ENCODE measurements at places on chromosomes 2 and 18. TPM values are rescaled to one million over a fixed set of nuclear protein-coding genes. Genes with fewer than 3 reads are reported as not detected.

The CHRND gene
- total RNA-seq: not detected

The RAD51AP2 gene
- not detected for total RNA-seq

GRCh38 chr2:189876271-189876670 lies 92.0 kb downstream of the PMS1 start:
- no peak overlapping the region for H3K4me3 ChIP-seq
- H3K4me1 ChIP-seq: no peaks in the 10 kb centered on the region
- H3K36me3 ChIP-seq: peaks cover 42% of the 10 kb centered on the region
- no peak overlapping the region for H3K27ac ChIP-seq
- ATAC-seq: no peak

GRCh38 chr2:38598200-38598990 lies 4.3 kb downstream of the HNRNPLL start:
- no peak for ATAC-seq
- H3K4me3 ChIP-seq: peak overlapping the region; percentile 24
- H3K36me3 ChIP-seq: no peaks in the 10 kb centered on the region

DNA sequence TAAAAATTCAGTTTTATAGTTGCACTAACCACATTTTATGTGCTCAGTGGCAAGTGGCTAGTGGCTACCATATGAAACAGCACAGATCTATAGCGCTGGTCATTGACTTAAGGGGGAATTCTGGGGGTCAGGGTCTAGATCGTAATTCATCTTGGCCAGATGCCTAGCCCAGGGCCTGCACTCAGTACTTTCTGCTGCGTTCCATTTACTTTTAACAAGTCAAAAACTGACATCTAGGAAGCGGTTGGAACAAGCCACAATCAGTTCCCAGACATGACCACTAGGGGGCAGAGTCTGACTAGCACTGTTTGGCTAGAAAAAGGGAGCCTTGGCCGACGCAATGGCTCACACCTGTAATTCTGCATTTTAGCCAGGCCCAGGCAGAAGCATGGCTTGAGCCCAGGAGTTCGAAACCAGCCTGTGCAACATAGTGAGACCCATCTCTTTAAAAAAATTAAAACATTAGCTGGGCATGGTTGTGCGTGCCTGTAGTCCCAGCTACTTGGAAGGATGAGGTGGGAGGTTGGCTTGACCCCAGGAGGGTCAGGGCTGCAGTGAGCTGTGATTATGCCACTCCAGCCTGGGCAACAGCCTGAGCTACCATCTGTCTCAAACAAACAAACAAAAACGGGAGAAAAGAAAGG lies 9.0 kb upstream of the TMBIM1 start:
- H3K27ac ChIP-seq: no peak overlapping the region
- peak; percentile 86 for ATAC-seq
- no peaks in the 10 kb centered on the region for H3K36me3 ChIP-seq
- no peaks in the 10 kb centered on the region for H3K27me3 ChIP-seq
- no peak overlapping the region for H3K4me3 ChIP-seq
- H3K4me1 ChIP-seq: peaks cover 13% of the 10 kb centered on the region

DNA sequence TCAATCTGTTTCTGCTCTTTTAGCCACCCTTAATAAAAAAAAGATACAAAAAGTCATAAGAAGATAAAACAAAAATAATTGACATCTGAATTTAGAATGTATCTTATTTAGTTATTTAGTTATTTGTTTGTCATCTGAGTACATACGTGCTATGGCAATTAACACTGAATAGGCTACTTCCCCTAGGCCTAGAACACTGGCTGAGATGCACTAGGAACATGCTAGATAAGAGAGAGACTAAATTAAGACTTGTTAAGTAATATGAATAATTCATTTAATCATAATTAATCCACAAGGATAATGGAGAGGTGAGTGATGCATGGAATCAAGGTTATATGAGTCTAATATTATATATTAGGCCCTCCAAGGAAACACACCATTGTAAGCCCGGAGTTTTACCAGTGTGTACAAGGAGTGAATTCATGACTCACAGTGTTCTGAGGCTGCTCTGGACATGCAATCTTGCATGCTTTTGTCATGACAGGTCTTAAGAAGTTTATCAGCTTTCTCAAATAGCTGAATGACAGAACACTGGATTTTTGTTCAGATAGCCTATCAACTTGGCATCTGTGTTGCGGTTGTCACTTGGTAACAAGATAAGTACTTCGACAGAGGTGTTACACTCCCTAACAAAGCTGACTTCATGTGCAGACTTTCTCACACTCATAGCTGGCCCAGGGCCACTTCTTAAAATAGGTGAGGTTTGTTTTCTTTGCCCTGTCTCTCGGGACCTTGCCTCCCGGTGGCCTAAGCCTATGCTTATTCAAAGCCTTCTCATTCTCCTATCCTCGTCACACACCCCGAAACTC lies 5.0 kb upstream of the SERPINB2 start:
- no peaks in the 10 kb centered on the region for H3K36me3 ChIP-seq
- peak; percentile 34 for ATAC-seq
- H3K4me3 ChIP-seq: no peak overlapping the region
- H3K27me3 ChIP-seq: no peaks in the 10 kb centered on the region

GRCh38 chr2:144645083-144645778 lies 125.3 kb upstream of the ZEB2 start:
- no peaks in the 10 kb centered on the region for H3K36me3 ChIP-seq
- H3K27ac ChIP-seq: no peak overlapping the region
- no peaks in the 10 kb centered on the region for H3K4me1 ChIP-seq
- no peak overlapping the region for H3K4me3 ChIP-seq
- no peak for ATAC-seq

GRCh38 chr2:147548451-147548850 lies 296.4 kb upstream of the ACVR2A start:
- H3K4me1 ChIP-seq: no peaks in the 10 kb centered on the region
- H3K36me3 ChIP-seq: no peaks in the 10 kb centered on the region
- no peak overlapping the region for H3K4me3 ChIP-seq
- H3K27ac ChIP-seq: no peak overlapping the region
- no peaks in the 10 kb centered on the region for H3K27me3 ChIP-seq

DNA sequence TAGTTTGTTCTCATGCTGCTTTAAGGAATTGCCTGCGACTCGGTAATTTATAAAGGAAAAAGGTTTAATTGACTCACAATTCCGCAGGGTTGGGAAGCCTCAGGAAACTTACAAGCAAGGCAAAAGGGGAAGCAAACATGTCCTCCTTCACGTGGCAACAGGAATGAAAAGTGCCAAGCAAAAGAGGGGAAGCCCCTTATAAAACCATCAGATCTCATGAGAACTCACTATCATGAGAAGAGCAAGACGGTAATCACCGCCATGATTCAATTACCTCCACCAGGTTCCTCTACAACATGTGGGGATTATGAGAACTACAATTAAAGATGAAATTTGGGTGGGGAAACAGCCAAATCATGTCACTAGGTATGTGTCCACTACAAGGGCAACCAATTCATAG lies 53.9 kb downstream of the MAP4K3 start:
- no peak overlapping the region for H3K27ac ChIP-seq
- no peaks in the 10 kb centered on the region for H3K27me3 ChIP-seq
- H3K4me1 ChIP-seq: peaks cover 13% of the 10 kb centered on the region
- no peaks in the 10 kb centered on the region for H3K36me3 ChIP-seq
- H3K4me3 ChIP-seq: no peak overlapping the region
- ATAC-seq: no peak

GRCh38 chr18:61891894-61892293 lies 913 bp downstream of the RNF152 start:
- H3K27ac ChIP-seq: no peak overlapping the region
- peaks cover 29% of the 10 kb centered on the region for H3K4me1 ChIP-seq
- ATAC-seq: no peak
- H3K4me3 ChIP-seq: peak overlapping the region; percentile 87
- peaks cover 16% of the 10 kb centered on the region for H3K27me3 ChIP-seq

DNA sequence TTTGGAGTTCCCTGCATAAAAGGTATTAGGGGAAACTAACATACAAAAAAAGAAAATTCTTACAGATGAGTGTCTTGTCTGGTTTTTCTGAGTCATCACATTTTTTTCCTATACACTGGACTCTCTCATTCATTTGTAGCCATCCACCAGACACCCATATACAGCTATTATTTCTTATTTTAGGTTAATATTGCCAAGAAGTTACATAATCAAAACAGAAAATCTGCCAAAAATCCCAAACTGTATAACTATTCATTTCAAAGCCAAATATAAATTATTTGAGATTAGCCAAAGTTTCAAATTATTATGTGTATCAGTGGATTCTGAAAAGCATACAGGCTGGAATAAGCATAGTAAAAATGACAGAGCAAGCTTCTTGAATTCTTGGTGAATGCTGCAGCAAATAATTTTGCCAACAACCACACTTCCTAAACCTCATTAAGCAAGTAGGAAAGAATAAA lies 191.2 kb downstream of the NCKAP5 start:
- H3K4me1 ChIP-seq: no peaks in the 10 kb centered on the region
- ATAC-seq: no peak
- H3K27ac ChIP-seq: no peak overlapping the region
- H3K36me3 ChIP-seq: no peaks in the 10 kb centered on the region

GRCh38 chr2:238777369-238778067 lies 70.4 kb upstream of the TWIST2 start:
- no peak overlapping the region for H3K27ac ChIP-seq
- no peak for ATAC-seq
- H3K4me3 ChIP-seq: no peak overlapping the region
- H3K4me1 ChIP-seq: no peaks in the 10 kb centered on the region

GRCh38 chr2:37838541-37839167 lies 86.4 kb upstream of the RMDN2 start:
- ATAC-seq: no peak
- H3K36me3 ChIP-seq: no peaks in the 10 kb centered on the region
- H3K27ac ChIP-seq: peak overlapping the region; percentile 37

DNA sequence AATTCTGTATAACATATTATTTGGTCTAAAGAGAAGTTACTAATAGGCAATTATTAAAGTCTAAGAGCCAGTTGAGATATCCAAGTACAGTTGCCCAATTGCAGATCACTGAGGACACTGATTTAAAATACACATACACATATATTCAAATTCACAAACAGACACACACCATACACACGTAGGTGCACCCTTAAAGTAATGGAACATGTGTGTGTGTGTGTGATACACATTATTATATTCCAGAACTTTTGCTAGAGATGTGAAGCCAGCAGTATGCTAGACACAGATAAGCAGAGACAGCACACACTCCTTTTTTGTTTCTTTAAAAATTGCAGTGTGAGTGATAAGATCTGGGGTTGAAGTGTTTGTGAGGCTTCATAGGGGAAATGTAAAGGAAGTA lies 292.5 kb downstream of the CNTNAP5 start:
- H3K27me3 ChIP-seq: no peaks in the 10 kb centered on the region
- H3K4me1 ChIP-seq: no peaks in the 10 kb centered on the region
- no peak overlapping the region for H3K27ac ChIP-seq
- no peak for ATAC-seq
- H3K4me3 ChIP-seq: no peak overlapping the region

- no peak overlapping the region for H3K27ac ChIP-seq
- no peak overlapping the region for H3K4me3 ChIP-seq
- no peaks in the 10 kb centered on the region for H3K4me1 ChIP-seq
- no peaks in the 10 kb centered on the region for H3K36me3 ChIP-seq
- H3K27me3 ChIP-seq: no peaks in the 10 kb centered on the region
These were observed 689.6 kb upstream of the HS6ST1 start for GRCh38 chr2:129008055-129008880.

- H3K27ac ChIP-seq: peak overlapping the region; percentile 88
- H3K4me1 ChIP-seq: peaks cover 53% of the 10 kb centered on the region
- peak overlapping the region; percentile 97 for H3K4me3 ChIP-seq
- no peaks in the 10 kb centered on the region for H3K27me3 ChIP-seq
- peak; percentile 76 for ATAC-seq
These were observed 820 bp upstream of the SH3BP4 start for GRCh38 chr2:234950730-234951663.

DNA sequence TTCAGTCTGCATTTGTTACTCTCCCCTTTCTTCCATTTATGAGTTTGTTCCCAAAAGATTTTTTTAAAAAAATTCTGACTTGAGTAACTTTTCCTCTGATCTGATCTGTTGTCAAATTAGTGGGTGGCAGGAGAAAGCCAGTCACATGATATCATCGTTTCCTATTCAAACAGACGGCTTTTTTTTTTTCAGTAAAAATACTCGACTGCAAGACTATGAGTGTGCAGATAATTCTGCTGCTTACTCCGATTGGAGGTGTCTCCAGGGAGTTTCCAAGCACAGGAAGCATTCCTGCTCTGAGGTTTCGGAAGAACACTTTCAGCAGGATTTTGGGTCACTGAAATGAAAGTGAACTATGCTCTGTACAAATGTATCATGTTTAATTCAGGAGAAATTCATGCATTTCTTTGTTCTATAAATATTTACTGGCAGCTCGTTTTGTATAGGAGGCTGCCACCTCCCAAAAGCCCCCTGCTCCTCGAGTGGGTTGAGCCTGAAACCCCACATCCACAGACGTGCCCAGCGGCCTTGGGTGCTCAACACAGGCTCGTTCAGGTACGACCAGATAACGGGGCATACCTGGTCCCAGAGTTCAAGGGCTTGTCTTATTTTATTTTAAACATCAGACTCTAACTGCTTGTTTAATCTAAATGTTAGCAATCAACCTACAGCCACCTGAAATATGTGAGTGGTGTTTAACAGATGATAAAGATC lies 126.9 kb upstream of the ZNF516 start:
- no peaks in the 10 kb centered on the region for H3K4me1 ChIP-seq
- no peak overlapping the region for H3K27ac ChIP-seq
- no peaks in the 10 kb centered on the region for H3K27me3 ChIP-seq

- no peak overlapping the region for H3K4me3 ChIP-seq
- H3K4me1 ChIP-seq: no peaks in the 10 kb centered on the region
- no peak overlapping the region for H3K27ac ChIP-seq
- no peaks in the 10 kb centered on the region for H3K27me3 ChIP-seq
- H3K36me3 ChIP-seq: no peaks in the 10 kb centered on the region
These were observed 86.1 kb downstream of the CACNB4 start for GRCh38 chr2:152012697-152013096.

GRCh38 chr18:48486754-48487153 lies 52.1 kb upstream of the CTIF start:
- H3K27me3 ChIP-seq: no peaks in the 10 kb centered on the region
- H3K4me1 ChIP-seq: no peaks in the 10 kb centered on the region
- no peak overlapping the region for H3K27ac ChIP-seq
- ATAC-seq: no peak
- H3K4me3 ChIP-seq: no peak overlapping the region

DNA sequence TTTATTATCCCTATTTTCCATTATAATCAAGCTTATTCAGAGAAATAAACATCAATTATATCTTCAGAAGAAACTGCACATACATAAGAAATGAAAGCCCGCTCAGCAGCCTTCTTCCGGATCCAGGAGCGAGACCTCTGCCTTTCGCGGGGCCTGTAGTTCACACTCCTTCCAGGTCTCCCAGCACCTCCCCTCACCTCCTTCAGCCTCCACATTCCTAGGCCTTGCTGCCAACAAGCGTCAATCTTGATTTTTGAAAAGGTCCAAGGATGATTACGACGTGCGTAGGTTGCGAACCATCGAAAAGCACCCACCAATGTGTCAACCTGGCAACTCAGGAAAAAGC lies 355 bp upstream of the KIDINS220 start:
- H3K36me3 ChIP-seq: no peaks in the 10 kb centered on the region
- H3K4me1 ChIP-seq: no peaks in the 10 kb centered on the region
- peak overlapping the region; percentile 88 for H3K27ac ChIP-seq
- H3K27me3 ChIP-seq: no peaks in the 10 kb centered on the region

Measured in gastroesophageal sphincter (tissue), 4 donors.